WERI-Rb-1 (cell line): ENCODE measurements at places on chromosomes 5 and 9.

GRCh38 chr5:68739752-68740151 lies 354.1 kb upstream of the SLC30A5 start:
- DNase-seq: no peak

GRCh38 chr5:54743997-54744788 lies 226.6 kb downstream of the SNX18 start:
- DNase-seq: no peak

GRCh38 chr5:93782978-93783377 lies 41.6 kb upstream of the POU5F2 start:
- no peak for DNase-seq

GRCh38 chr5:95631255-95631958 lies 11.5 kb downstream of the GPR150 start:
- no peak for DNase-seq

DNA sequence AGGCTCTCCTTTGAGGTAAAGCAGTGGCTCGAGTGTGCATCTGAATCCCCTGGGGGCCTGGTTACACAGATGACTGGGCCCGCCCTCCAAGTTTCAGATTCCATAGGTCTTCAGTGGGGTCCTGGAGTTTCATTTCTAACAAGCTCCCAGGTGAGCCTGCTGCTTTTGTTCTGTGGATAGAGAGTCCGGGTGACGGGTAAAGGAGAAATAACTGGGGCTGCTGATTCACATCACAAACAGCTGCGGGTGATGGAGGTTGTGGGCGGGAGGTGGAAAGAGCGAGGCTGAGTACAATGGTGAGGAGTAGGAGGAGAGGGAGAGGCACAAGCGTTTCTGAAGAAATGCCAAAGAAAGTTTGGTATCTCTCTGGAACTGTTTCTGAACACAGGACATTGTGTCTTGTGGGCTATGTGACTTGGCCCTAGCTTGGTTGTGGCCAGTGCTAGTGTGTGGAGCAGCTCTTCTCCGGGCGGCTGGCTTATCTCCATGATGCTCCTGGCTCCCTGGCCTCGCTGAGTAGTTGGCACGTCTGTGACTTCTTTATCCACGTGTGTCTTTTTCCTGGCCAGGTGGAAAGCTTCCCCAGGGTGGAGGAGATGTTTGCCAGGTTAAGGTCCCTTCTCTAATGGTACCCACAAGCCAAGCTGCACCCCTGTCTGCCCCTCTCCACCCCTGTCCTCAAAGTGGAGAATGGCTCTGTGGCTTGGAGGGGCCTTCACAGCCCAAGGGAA lies 61.7 kb downstream of the HSPA4 start:
- DNase-seq: no peak

- no peak for DNase-seq
These were observed 183.3 kb downstream of the SEC61B start for GRCh38 chr9:99405359-99405758.

DNA sequence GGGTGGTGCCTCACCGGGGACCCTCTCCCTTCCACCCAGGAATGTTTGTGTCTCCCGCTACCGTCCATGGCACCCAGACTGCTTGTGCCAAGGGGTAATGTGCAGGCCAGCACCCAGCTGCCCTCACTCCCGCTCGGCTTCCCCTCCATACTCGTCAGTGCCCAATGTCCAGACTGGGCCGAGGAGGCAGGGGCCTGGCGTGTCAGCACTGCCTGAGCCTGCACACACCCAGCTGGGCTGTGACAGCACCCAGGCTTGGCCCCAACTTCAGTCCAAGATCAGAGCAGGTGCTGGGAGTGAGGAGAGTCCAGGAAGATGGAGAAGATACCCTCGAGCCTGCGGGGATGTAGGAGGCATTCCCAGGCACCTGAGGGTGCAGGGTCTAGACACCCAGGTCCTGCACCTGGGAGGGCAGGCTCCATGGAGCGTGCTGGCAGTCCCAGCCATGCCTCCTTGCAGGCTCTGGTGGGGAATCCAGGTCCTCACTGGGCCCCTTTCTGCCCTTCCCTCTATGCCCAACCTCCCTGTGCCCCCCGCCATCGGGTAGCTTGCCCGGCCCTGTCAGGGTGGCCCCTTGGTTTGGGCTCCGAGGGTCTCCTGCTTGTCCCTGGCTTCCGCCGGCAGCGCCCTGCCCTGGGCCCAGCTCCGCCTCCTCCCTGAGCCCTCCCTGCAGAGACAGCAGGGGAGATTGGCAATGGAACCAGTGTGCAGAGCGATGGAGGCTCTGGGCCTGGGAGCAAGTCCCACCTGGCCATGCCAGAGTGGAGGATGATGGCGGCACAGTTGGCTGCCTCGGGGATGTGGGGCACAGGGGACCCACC lies 250.8 kb upstream of the EDIL3 start:
- DNase-seq: no peak

DNA sequence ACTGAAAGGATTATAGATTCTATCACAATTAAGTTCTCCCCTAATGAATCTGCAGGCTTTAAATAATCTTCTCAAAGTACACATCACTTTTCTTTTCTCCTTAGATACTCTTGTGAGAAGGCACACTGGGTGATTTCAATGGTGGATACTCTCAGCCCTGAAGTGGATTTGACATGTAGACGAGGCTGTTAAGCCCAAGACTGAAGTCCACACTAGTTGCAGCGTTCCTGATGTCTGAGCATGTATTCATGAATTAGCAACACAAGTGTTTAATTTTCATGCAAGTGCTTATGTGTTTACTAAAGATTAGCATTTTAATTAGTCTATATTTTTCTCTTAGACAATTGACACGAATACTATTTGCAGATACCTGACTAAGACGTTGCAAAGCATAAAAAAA lies 218.9 kb downstream of the TMEM161B start:
- no peak for DNase-seq

GRCh38 chr5:142548739-142549275 lies 137.1 kb downstream of the FGF1 start:
- DNase-seq: peak; percentile 88

DNA sequence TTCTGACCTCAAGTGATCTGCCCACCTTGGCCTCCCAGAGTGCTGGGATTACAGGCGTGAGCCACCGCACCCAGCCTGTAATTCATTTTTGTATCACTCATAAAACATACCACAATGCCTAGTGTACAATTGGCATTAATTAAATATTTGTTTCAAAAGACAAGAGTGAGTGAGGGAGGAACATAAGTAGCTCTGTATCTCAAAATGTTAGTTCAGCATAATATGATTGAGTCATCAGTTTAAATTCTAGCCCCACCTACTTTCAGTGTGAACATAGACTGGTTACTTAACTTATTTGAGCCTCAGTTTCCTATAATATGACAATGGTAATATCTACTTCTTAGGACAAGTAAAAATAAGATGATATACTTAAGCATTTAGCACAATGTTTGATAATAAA lies 26.9 kb downstream of the INVS start:
- no peak for DNase-seq

GRCh38 chr9:89022902-89023301 lies 31.6 kb downstream of the S1PR3 start:
- DNase-seq: no peak

DNA sequence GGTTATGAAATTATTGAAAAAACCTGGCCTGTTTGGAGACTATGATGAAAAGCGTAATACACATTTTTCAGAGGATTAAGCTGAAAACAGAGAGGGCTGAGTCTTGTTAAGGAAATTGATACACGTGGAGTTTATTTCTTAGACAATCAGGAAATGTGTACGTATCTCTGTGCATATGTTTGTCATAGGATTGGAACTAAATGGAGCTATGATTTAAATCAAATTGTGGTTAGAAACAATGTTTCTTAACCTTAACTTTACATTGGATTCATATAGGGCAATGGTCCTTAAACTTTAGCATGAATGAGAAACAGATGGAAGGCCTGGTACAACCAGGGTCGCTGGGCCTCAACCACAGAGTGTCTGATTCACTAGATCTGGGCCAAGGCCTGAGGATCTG lies 451.6 kb downstream of the CDH18 start:
- DNase-seq: no peak

- no peak for DNase-seq
These were observed 1486.8 kb upstream of the C9orf72 start for GRCh38 chr9:29060041-29060440.

- DNase-seq: no peak
These were observed 290.1 kb downstream of the HINT1 start for GRCh38 chr5:130874861-130875417.

DNA sequence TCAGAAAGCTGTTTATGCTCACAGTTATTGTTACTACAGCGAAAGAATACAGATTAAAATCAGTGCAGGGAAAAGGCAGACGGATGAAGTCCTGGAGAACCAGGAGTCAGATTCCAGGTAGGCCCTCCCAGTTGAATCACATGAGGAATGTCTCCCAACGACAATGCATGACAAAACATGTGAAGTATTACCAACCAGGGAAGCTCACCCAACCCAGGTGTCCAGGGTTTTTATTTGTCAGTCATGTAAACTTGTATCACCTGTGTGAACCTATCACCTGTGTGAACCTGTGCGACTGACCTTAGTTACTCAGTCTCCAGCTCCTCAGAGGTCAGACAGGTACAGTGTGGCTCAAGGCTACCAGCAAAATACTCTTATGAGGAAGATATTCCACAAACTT lies 63.9 kb downstream of the KIAA1958 start:
- no peak for DNase-seq

DNA sequence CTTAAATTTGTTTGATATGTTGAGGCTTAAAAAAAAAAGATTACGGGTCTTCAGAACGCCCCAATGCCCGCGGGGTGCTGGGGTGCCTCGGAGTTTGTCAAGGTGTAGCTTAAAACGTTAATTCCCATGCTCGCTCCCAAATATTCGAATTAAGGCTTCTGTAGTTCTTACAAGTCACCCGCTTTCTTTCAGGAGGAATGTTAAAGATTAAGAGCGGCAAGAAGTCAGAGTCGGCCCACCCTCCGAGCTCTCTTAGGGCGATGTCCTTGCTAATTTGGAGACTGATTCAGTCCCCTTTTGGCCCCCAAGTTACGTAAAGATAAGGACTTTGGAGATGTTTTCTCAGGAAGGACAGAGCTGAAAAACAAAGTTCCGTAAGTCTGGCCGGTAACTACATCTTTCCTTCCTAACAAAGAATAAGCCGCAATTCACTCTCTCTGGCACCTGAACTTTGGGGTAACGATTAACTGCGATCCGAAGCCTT lies 746 bp upstream of the NPM1 start:
- no peak for DNase-seq

DNA sequence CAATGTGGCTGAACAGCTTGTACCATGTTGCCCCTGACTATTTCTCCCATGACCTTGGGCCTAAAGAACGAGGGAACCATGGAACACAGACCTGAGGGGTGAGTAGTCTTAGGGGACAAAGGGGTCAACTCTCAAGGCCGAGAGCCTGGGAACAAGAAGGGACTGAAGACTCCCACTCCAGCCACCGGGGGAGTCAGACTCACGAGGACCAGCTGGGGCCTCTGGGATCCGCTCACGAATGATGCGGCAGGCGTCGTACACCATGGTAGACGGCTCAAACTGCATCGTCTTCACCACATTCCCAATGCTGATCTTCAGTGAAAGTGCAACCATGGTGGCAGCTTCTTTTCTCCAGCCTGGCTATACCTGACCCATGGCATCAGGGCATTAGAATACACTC lies 6.6 kb downstream of the TLN1 start:
- no peak for DNase-seq

- no peak for DNase-seq
These were observed 3.8 kb downstream of the LHFPL2 start for GRCh38 chr5:78644741-78645300.

DNA sequence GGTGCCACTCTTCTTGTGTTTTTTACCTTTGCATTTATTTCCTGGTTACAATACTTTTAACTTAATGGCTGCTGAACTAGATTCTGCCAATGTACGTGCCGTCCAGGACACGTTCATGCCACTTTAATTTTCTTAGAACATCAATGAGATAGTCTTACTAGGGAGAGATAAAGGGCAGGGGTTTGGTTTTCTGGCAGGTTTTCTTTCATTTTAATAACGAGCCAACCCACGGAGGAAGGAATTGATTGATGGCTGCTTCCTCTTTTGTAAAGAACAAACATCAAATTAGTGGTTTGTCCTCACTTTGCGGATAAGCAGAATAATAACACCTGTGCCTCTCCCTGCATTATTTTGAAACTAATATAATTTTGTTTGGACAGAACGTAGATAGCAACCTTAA lies 135.7 kb downstream of the DOCK8 start:
- DNase-seq: no peak

- no peak for DNase-seq
These were observed 45.6 kb downstream of the FOXI1 start for GRCh38 chr5:170151097-170151831.

- no peak for DNase-seq
These were observed 46.4 kb upstream of the KDM4C start for GRCh38 chr9:6711403-6711802.

DNA sequence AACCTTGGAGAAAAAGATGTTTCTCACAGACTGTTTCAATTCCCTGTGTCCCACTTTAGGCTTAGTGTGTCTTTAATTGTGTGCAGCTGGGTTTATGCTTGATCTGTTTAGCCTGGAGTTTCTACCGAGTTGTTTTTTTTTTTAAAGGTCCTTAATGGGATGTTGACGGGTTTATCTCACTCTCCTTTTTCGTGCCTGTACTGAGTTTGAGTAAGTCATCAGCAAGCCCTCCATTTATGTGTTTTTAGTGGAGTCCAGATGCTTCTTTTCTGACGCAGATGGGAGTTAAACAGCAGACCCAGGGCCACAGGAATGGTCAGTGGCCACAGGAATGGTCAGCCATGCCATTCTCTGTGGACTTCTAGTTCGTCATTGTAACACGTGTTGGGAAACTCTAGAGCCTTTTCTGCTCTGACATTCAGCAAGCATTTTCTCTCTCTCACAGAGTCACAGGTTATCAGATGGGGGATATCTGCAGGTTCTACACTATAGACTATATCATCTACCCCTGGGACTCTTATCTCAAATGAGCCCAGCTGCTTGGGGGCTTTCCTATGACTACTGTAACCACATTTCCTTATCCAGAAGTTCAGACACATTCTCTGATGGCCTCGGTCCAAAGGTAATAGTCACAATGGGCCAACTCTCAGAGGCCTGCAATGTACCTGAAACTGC lies 190.5 kb downstream of the TTLL11 start:
- no peak for DNase-seq

- no peak for DNase-seq
These were observed 9.4 kb upstream of the PLEKHG4B start for GRCh38 chr5:82570-82969.

DNA sequence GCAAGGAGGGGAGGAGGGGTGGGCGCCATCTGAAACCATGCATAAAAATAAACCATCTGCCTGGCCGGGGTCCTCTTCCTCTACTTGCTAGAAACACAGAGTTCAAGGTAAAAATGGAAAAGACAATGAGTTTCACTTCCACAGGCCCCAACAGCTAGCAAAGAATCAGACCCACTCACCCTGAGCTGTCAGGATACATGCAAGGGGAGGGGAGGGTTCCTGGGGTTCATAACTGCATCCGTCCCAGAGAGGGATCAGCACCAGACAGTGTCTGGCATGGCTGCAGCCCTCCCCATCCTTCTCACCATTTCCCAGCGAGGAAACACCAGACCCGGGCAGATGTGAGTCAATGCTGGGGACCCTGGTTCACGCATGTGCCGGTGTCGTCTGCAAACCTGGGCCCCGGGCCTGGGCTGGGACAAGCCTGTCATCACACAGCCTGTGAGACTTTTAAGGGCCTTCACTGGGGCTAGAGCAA lies 55.4 kb downstream of the SEMA4D start:
- DNase-seq: no peak

GRCh38 chr9:136058801-136059302 lies 36.2 kb downstream of the NACC2 start:
- DNase-seq: no peak
